Large intestine (tissue), 12 donors: ENCODE measurements at places on chromosomes 1 and 21. TPM values are rescaled to one million over a fixed set of nuclear protein-coding genes. Genes with fewer than 3 reads are reported as not detected.

UTS2 gene
- 0.36 TPM for polyA plus RNA-seq

KRTAP21-2 gene
- polyA plus RNA-seq = not detected

ITLN2 gene
- polyA plus RNA-seq = 1.9 TPM

TFAP2E gene
- 1.9 TPM for polyA plus RNA-seq

MIXL1 gene
- polyA plus RNA-seq = 0.28 TPM

CLCA4 gene
- 0.04 TPM for polyA plus RNA-seq

KCNJ6 gene
- 0.39 TPM for polyA plus RNA-seq

EDN2 gene
- 0.51 TPM for polyA plus RNA-seq

DNA sequence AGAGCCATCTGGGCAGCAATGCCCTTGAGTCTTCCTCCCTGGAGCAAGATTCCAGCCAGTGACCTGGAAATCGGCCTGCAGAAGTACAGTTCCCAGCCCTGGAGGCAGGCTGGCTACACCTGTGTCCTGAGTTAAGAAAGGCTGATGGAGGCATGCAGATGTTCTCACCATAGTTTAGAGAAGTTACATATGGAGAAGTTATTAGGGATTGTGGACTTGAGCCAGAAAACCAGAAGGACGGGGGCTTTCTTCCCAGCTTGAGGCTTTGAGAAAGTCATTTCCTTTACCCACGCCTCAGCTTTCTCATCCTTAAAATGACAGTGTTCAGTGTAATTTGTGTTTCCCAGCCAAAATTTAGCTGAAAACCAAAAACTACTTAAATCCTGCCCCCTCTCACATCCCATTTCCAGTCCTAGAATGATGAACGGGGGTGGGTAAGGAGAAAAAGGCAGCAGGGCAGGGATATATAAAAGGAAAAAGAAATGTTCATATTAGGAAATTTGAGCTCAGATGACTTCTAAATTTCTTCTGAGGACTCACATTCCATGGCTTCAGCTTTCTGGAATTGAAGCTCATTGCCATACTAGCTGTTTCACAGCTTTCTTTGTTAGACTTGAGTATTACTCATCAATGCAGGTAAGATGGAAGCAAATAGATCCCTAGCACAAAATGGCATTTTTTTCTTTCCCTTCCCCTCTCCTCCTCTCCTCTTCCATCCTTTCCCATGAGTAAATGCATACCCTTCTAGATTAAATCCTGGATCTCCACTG, 14.4 kb upstream of the C8B start:
- no peak for DNase-seq

DNA sequence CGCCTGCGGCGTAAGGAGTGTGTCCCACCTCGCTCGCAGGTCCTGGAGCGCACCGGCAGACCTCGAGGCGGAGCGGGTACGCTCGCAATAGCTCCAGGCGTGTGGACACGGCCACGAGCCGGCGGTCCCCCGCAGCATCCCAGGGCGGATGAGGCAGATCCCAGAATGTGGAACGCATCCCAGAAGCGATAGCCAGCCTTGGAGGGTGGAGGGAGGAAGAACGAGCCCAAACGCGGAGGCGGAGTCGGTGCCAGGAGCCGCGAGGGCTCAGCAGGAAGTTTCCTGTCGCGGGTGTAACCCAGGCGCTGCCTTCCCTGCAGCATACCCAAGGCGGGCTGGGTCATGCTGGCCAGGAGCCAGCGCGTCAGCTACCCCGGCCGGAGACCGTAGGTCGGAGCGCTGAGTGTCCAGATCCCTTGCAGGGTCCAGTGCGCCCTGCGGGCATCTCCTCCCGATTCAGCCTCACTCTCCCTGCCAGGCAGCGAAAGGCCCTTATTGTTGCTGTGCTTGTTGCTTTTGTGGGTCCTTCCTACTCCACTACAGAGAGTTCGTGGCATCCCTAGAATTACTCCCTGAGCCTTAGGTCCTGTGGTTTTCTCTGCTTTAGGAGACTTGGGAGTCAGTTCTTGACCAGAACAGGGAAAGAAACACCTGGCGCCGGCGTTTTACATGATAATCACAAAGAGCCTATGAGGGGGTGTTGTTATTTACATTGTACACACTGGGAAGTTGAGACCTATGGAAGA, 27.7 kb downstream of the STYXL2 start:
- peak; percentile 84 for DNase-seq

- DNase-seq = peak; percentile 36
These were observed 23.1 kb upstream of the ERI3 start for GRCh38 chr1:44377925-44378784.

DNA sequence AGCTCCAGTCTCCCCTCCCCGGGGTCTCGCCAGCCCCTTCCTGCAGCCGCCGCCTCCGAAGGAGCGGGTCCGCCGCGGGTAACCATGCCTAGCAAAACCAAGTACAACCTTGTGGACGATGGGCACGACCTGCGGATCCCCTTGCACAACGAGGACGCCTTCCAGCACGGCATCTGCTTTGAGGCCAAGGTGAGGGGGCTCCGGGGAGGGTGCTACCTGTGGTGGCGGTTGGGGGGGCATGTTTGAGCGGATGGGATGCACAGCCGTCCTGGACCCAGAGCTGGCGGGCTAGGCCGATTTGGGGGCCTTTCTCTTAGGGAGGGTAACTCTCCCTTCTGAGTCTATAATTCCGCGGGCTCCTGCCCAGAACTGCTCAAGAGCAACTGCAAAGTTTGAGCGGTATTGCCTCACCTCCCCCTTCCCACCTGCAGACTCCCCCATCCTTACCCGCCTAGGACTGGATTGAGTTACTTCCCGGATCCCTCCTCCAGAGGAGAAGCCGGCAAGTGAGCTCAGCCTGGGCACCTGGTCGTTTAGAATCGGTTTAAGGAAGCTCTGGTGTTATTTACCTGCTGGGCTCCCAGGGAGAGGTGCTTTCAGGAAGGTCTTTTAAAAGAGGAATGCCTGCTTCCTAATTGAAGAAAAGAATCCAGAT, 730 bp downstream of the NOS1AP start:
- DNase-seq = peak; percentile 60

DNA sequence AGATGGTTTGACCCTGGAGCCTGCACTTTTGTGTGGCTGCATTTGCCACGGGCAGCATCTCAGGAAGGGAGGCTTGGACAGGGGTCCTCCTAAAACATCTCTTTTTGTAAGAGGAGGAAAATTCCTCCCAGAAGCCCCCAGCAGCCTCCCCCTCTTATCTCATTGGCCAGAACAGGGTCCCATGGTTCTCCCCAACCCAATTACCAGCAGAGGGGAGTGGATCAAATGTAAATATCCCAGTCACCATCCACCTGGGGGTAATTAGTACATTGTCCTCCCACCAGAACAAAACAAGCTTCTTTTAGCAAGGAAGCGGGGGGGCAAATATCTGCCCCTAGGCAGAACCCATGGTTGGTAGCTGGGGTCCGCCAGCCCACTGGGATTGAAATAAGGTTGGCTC, 44.7 kb upstream of the TENT5B start:
- DNase-seq = no peak

- DNase-seq = no peak
These were observed 10.8 kb upstream of the AHDC1 start for GRCh38 chr1:27614625-27615344.

DNA sequence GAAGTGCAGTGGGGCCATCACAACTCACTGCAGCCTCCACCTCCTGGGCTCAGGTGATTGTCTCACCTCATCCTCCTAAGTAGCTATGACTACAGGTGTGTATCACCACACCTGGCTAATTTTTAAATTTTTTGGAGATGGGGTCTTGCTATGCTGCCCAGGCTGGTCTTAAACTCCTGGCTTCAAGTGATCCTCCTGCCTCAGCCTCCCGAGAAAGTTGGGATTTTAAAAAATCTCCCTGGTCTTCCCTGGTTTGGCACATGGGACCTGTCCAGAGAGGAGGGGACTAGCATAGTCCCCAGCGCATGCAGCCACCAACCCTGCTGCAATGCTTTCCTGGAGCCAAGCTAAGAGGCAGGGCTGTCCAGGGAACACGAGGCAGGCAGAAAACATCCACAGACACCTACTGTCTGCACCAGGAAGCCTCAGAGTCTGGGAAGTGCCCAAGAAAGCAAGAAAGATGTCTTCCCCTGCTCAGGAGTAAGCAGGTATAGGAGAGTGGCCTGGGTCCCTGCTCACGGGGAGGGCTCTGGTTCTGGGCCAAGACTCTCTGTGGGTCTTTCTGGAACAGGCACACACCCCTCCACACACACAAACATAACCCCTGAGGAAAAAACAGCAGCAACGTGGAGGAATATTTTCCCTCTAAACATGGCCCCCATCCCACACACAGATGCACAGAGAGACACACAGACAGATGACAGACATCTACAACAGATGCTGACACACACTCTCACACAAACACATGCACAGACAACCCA, 30.8 kb downstream of the ECE1 start:
- DNase-seq = no peak

- no peak for DNase-seq
These were observed 1476.2 kb downstream of the NCAM2 start for GRCh38 chr21:22474403-22474802.

DNA sequence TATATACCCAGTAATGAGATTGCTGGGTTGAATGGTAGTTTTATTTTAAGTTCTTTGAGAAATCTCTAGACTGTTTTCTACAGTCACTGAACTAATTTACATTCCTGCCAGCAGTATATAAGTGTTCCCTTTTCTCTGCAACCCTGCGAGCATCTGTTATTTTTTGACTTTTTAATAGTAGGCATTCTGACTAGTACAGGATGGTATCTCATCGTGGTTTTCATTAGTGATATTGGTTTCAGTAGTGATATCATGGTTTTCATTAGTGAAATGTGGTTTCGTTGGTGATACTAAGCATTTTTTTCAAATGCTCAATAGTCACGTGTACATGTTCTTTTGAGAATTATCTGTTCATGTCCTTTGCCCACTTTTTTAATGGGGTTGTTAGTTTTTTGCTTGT, 316.8 kb downstream of the PTBP2 start:
- DNase-seq = no peak

GRCh38 chr1:42917241-42917495, 41.5 kb downstream of the SLC2A1 start:
- DNase-seq = no peak

- DNase-seq = peak; percentile 91
These were observed at the start of gene DBT for GRCh38 chr1:100249537-100250257. DBT (minus strand) TSS chr1:100249834; CDS start chr1:100249820, 14 bp downstream.

- no peak for DNase-seq
These were observed 32.3 kb downstream of the TENT5C start for GRCh38 chr1:117638141-117638540.

DNA sequence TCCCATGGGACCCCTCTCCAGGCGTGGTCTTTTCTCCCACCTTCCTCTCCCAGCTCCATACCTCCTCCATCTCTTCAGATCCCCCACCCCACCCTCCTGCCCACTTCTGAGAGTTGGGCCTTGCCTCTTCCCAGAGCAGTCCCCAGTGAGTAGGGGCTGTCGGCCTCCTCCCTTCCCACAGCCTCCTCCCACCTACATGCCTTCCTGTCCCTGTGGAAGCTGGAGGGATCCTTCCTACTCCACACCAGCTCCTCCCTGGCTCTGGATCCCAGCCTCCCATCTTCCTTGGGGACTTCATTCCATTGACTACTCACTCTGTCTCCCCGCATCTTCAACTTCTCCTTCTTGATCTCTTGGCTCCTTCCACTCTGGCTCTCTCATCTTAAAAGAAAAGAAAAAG, 24.9 kb downstream of the KCNQ4 start:
- DNase-seq = no peak

DNA sequence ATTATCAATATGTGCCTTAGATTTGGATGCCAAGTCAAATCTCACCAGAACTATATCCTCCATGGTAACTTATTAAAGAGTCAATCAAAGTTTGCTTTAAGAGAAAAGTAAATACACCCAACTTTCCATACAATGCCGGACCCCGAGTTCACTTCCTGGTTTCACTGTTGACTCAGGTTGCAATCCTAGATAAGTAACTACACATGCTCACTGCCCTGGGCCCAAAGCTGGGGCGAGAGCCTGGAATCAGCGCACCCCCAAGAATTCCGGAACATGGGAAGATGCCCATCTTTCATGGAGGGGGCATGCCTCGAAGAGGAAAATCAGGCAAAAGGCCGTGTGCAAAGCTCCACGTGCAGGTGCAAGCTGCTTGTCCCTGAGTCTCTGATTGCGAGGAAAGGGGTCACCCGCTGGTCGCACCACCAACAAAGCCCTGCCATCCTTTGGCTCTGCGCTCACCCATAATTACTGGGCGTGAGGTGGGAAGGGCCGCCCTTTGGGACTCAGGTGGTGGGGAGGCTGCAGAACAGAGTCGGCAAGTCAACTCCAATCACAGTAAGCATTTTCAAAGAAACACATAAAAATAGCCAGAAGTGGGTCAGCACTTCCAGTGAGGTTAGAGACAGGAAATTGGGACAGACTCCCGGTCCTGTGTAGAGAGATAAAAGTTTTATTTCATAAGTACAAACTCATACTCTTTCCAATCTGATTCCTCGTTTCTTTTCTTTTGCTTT, 167.7 kb downstream of the TOMM20 start:
- DNase-seq = peak; percentile 90
